NCI-H1417 treated with DMSO at 0.1 percent for 48 hours (cell line): ENCODE measurements at places on chromosomes 2 and 18.

- DNase-seq: no peak
These were observed 144.4 kb downstream of the GFPT1 start for GRCh38 chr2:69242651-69243051.

DNA sequence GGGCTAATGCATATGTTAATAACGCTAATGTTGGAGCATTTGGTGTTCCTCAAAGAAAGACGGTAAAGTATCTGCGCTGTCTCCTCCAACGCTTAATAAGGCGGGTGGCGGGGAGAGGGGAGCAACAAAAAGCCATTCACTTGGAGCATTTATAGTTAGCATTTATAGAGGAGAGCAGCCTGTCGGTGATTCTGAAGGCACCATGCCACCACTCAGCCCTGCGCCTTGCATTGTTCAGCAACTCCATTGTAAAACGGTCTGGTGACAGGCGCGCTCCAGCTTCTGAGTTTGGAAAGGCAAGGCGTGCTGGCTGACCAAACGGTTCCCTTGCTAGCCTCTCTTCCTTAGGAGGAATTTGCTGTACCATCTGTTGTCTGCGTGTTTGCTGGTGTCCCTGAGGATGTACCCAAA, 83.9 kb downstream of the LYPD1 start:
- no peak for DNase-seq

- DNase-seq: no peak
These were observed 128.3 kb downstream of the SATB2 start for GRCh38 chr2:199329466-199329865.

DNA sequence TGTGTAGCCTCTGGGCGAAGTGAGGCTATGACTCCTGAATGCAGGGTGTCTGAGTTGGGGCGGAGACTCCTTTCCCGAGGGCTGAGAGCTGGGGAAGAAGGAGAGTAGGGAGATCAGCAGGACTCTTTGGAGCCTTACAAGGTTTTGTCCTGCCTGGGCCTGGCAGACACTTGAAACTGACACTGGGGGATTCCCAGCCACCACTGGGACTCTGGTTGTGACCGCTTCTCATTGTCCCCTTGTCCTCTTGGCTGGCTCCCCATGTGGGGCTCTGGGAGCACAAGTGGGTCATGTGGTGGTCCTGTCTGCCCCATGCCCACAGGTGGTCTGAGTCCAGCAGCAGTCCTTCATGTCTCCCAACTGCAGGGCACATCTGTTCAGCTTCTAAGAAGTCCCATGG, 78.2 kb upstream of the MGAT4A start:
- no peak for DNase-seq

- no peak for DNase-seq
These were observed 82.3 kb downstream of the TFCP2L1 start for GRCh38 chr2:121202541-121203310.

DNA sequence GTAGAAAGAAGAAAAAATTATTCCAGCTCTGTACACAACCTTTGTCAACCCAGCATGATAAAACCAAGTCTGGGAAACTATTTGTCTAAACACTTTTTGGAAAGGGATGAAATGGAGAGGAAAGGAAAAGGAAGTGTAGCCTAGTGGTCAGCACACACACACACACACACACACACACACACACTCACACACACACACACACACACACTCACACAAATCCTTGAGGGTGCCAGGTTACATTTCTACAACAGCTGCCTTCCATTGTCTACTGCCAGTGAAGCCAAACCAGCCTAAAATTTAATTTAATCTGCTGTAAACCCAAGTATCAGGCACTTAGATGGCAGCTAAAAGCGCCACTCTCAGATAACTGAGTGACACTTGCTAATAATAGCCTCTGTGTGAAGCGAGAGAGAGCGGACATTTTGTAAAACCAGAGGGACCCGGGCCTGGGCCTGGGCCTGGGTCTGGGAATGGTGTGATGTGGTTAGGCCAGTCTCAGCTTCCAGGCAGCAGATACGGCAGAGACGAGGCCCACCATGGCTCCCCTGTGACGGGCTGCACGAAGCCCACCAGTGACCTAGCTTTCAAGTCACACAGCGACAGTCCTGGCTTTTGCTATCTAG, 32.4 kb downstream of the BCL11A start:
- DNase-seq: no peak

GRCh38 chr2:120779781-120780283, 44.2 kb downstream of the GLI2 start:
- no peak for DNase-seq

GRCh38 chr2:54648256-54648655, 75.2 kb upstream of the EML6 start:
- DNase-seq: no peak

GRCh38 chr18:9766740-9767139, 58.6 kb downstream of the RAB31 start:
- DNase-seq: no peak

DNA sequence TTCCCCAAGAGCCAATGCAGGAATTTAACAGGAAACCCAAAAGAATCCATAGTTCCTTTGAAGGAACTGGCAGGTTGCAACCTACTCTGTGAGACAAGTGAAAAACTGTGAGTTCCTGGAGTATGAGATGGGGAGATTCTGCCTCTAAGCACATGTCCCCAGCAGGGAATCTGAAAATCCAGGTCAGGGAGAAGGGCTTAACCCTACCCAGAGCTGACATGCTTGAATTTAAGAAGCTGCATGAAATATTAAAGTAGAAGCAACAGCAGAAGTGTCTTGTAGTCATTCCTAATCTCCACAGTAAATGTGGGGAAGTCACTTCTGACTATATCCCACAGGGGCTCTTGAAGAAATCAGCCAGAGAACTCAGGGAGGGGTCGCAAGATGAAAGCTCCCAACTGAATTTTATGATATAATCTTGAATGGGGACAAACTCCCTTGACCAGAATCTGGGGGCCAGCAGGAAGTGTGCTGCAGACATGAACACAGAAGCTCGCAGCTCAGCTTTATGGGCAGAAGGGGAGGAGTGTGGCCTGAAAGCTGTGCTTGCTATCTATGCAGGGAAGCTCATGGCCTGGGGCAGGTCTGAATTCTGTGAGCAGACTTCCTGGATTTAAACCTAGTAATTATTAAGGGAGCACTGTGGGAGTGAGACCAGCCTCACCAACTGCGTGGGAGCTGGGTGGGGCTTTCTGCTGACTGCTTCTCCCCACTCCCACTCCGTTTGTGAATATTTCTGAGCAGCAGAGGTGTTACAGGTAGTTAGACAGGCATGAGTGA, 184.1 kb upstream of the KYNU start:
- DNase-seq: no peak

- DNase-seq: no peak
These were observed 41.6 kb upstream of the GORASP2 start for GRCh38 chr2:170887496-170887895.

- DNase-seq: no peak
These were observed 287.6 kb upstream of the HNRNPA3 start for GRCh38 chr2:176924909-176925534.

DNA sequence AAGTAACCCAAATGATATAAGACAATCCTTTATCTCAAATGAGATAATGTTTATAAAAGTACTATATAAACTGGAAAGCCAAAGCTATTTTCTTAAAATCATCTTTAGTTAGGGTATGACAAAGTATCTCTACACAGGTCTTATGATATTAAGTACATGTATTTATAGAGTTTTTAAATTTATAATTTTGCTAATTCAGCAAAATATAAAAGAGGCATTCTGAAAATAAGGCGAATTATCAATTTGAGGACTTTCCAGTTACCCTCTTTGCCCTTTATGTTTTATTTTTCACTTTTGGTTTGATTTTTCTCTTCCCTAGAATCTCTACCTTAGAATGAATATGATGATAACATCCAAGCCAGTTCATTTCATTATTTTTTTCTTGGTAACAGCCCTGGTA, 115.2 kb downstream of the ZNF521 start:
- no peak for DNase-seq

GRCh38 chr18:44715245-44715644, 34.6 kb downstream of the SETBP1 start:
- DNase-seq: no peak

DNA sequence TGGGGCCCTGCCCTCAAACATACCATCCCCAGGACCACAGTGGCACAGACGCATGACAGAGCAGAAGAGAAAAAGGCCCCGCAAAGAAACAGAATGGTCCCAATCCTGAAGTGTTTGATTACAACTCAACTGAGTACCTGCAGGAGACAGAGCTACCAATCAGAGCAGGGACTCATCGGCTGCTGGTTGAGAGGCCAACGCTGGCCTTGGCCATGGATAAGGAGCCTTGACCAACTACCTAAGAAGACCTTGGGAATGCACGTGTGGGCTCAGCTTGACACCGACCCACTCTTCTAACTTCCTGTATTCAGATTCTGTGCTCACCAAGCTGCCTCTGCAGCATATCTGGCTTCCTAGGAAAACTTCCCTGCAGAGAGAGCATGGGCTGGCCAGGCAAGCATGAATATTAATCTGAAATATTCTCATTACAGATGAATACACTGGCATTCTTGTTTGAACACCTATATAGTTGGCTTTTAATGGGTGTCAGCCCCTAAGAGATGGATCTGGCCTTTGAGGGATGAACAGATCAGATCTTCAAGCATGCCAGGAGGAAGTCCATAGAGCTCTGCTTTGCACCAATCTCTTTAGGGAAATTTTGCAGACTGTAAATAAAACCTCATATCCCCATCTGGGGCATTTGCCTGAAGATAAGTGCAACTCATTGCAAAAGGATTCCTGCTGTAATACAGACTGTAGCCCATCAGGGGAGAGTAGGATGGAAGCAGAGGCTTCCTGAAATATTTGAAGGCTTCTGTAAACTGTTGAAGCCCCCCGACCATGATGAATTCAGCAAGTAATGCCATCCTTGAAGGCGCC, 135.4 kb downstream of the BCL2 start:
- no peak for DNase-seq

- DNase-seq: no peak
These were observed 56.5 kb downstream of the MYO5B start for GRCh38 chr18:50138181-50139064.

DNA sequence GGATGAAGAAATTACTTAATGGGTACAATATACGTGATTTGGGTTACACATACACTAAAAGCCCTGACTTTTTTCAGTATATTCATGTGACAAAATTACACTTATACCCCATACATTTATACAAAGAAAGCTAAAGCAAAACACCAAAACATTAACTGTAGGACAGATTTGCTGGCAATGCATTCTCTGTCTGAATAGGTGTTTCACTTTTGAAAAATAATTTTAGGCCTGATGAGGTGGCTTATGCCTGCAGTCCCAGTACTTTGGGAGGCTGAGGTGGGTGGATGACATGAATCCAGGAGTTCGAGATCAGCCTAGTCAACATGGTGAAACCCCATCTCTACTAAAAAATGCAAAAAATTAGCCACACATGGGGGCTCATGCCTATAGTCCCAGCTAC, 301.5 kb upstream of the FAM98A start:
- no peak for DNase-seq

- DNase-seq: no peak
These were observed 1.4 kb downstream of the PHLPP1 start for GRCh38 chr18:62716619-62717168.

DNA sequence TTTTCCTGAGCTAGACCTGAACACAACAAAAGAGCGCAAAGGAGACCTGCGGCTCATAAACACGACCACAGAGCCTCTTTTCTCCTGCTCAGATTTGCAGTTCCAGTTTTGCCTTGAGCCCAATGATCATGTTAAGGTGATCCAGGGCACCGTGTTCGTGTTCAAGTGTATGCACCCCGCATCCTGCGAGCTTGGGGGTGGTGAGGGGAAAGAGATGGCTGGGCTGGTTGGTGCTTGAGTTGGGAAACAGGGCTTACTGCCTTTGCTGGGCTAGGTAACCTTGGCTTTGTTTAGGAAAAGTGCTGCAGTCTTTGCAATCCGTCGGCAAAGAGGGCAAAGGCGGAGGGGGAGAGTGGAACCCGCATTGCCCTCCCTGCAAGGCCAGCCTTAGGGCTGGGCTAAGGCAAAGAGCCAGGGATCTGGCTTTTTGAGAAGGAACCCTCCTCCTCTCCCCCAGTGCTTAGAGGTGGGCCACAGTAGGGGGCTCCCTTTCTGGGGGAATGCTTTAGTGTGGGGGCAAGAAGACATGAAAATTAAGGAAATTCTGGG, 1.3 kb downstream of the HOXD10 start:
- DNase-seq: no peak

- DNase-seq: no peak
These were observed 222.5 kb downstream of the SEPTIN10 start for GRCh38 chr2:109391243-109391642.

GRCh38 chr18:46141199-46141598, 37.0 kb downstream of the HAUS1 start:
- no peak for DNase-seq
